ENCODE measurements at places on chromosomes 3 and 15. TPM values are rescaled to one million over a fixed set of nuclear protein-coding genes. Genes with fewer than 3 reads are reported as not detected.

Gene TMEM266
- not detected for total RNA-seq

Gene GOLGA6L9
- 2.8 TPM for total RNA-seq

Gene ZNF106
- 59.6 TPM for total RNA-seq

- H3K4me3 ChIP-seq = no peak overlapping the region
- DNase-seq = no peak
- H3K36me3 ChIP-seq = peaks cover 46% of the 10 kb centered on the region
- no peaks in the 10 kb centered on the region for H3K4me1 ChIP-seq
- H3K27me3 ChIP-seq = no peaks in the 10 kb centered on the region
These were observed 22.4 kb downstream of the CXCR6 start for GRCh38 chr3:45965653-45966052.

- peaks cover 3% of the 10 kb centered on the region for H3K36me3 ChIP-seq
- no peak overlapping the region for H3K4me3 ChIP-seq
- DNase-seq = peak; percentile 60
- no peaks in the 10 kb centered on the region for H3K27me3 ChIP-seq
- H3K4me1 ChIP-seq = peaks cover 34% of the 10 kb centered on the region
- no peak overlapping the region for H3K27ac ChIP-seq
These were observed 29.1 kb downstream of the SLC41A3 start for GRCh38 chr3:126054870-126055269.

GRCh38 chr3:147838652-147839051, 429.5 kb downstream of the ZIC1 start:
- H3K36me3 ChIP-seq = no peaks in the 10 kb centered on the region
- no peaks in the 10 kb centered on the region for H3K27me3 ChIP-seq
- H3K4me1 ChIP-seq = no peaks in the 10 kb centered on the region

GRCh38 chr3:108041253-108041652, 49.6 kb downstream of the CD47 start:
- H3K27ac ChIP-seq = no peak overlapping the region
- H3K4me1 ChIP-seq = no peaks in the 10 kb centered on the region
- no peak overlapping the region for H3K4me3 ChIP-seq
- no peaks in the 10 kb centered on the region for H3K27me3 ChIP-seq
- DNase-seq = no peak

DNA sequence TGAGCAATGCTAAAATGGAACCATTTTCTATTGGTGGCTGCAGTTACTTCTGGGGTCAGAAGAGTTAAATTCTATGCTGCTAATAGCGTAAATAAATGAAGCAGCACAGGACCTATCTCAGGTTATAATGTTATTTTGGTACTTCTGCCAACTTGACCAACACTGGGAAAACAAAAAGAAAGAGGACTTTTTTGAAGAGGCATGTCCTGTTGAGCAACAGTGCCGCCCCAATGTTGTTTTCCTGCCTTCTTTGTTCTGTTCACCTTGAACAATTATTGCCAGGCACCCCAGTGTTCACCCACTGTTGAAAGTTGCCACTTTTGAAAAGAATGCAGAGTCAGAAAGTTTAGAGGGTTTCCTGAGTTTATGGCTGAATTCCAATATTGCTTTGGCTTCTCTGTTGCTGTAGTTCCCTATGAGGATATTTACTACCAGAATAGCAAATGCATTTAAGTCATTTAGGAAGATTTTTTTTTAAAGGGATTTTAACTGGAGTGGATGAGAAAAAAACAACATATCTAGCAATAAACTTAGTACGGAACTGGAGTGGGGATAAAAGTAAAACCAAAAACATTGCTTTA, 679.0 kb upstream of the DPPA4 start:
- no peaks in the 10 kb centered on the region for H3K27me3 ChIP-seq
- peaks cover 14% of the 10 kb centered on the region for H3K4me1 ChIP-seq
- no peak for DNase-seq

DNA sequence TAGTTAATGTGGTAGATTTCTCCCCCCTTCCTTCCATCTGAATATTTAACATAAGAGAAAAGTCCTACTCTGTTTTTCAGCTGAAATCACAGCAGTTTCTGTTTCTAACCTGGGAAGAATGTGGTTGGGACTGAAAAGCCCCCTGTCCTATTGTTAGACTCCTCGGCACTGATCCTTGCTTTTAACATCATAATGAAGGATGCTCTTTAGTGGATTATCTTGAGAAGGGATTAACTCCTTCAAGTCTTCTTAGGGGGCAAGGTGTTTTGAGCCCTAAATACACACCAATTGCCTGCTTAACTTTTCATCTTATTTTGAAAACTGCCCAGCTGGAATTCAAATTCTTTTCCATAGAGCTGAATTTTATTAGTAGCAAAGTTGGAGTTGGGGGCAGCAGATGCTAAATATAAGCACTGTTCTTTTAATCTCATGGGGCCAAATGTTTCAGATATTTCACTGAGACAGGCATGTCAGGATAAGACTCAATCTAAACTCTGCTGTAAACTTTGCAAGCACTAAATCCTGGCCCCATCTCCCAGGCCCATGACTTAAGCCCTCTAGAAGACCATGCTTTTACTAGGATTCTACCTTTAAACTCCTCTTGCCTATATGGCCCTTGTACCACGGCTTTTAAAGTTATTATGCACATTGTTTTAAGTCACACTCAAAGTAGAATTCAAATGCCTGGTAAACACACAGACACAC, 243.2 kb upstream of the NR2F2 start:
- H3K27me3 ChIP-seq = no peaks in the 10 kb centered on the region
- peak overlapping the region; percentile 74 for H3K27ac ChIP-seq
- H3K36me3 ChIP-seq = no peaks in the 10 kb centered on the region
- peaks cover 44% of the 10 kb centered on the region for H3K4me1 ChIP-seq
- DNase-seq = no peak
- H3K4me3 ChIP-seq = peak overlapping the region; percentile 38

DNA sequence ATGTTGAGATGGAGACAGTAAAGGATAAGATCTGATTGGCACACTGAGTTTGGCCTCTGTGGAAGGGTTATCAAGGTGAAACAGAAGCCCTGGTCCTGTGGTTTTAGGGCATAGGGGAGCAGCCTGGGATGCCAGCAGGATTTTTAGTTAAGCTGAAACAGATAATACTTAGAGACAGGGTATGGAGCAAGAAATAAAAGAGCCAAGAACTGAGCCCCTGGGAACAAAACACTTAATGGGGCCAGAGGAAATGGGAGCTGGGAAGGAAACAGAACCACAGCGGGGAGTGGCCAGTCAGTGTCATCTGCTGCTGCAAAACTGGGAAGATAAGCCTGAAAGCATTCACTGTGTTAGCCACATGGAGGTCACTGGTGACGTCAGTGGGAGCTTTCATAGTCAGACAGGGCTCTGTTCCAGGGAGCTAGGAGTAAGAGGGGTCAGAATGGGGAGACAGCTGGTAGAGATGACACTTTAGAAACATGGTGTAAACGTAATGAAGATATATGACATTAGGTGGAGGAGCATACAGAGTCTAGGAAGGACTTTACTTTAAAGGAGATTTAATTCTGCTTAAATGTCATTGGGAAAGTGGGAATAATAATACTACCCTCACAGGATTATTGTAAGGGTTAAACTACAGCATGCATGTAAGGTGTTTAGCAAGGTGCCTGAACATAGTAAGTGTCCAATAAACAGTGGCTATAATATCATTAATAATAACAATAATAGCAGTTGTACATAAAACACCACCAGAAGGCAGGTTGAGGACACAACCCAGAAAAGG, 172.7 kb upstream of the CTNNB1 start:
- no peaks in the 10 kb centered on the region for H3K36me3 ChIP-seq
- no peak overlapping the region for H3K27ac ChIP-seq

- no peak for DNase-seq
- H3K4me3 ChIP-seq = no peak overlapping the region
- peaks cover 39% of the 10 kb centered on the region for H3K27me3 ChIP-seq
- H3K27ac ChIP-seq = no peak overlapping the region
- H3K4me1 ChIP-seq = peaks cover 10% of the 10 kb centered on the region
These were observed 1.6 kb upstream of the SORD start for GRCh38 chr15:45021348-45021747.

GRCh38 chr3:193701953-193702635, 109.1 kb downstream of the OPA1 start:
- no peak overlapping the region for H3K4me3 ChIP-seq
- no peaks in the 10 kb centered on the region for H3K27me3 ChIP-seq
- H3K27ac ChIP-seq = no peak overlapping the region
- peaks cover 2% of the 10 kb centered on the region for H3K4me1 ChIP-seq
- peaks cover 6% of the 10 kb centered on the region for H3K36me3 ChIP-seq
- DNase-seq = no peak

DNA sequence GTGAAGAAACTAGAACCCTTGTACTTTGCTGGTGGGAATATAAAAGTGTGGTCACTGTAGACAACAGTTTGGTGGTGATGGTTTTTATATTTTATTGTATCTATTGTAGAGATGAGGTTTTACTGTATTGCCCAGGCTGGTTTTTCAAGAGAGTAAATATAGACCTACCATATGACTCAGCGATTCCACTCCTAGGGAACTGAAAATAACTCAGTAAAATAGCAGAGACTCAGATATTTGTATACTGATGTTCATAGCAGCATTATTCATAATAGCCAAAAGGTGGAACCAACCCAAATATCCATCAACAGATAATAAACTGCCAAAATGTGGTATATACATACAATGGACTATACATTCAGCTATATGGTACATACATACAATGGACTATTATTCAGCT, 68.8 kb upstream of the IL12A start:
- DNase-seq = no peak
- H3K27me3 ChIP-seq = no peaks in the 10 kb centered on the region
- peaks cover 8% of the 10 kb centered on the region for H3K4me1 ChIP-seq
- peak overlapping the region; percentile 9 for H3K27ac ChIP-seq
- no peak overlapping the region for H3K4me3 ChIP-seq

- no peaks in the 10 kb centered on the region for H3K27me3 ChIP-seq
- H3K4me1 ChIP-seq = peaks cover 3% of the 10 kb centered on the region
- peaks cover 41% of the 10 kb centered on the region for H3K36me3 ChIP-seq
- no peak overlapping the region for H3K27ac ChIP-seq
- H3K4me3 ChIP-seq = no peak overlapping the region
- no peak for DNase-seq
These were observed 105.9 kb upstream of the NEDD4 start for GRCh38 chr15:56099311-56099710.

DNA sequence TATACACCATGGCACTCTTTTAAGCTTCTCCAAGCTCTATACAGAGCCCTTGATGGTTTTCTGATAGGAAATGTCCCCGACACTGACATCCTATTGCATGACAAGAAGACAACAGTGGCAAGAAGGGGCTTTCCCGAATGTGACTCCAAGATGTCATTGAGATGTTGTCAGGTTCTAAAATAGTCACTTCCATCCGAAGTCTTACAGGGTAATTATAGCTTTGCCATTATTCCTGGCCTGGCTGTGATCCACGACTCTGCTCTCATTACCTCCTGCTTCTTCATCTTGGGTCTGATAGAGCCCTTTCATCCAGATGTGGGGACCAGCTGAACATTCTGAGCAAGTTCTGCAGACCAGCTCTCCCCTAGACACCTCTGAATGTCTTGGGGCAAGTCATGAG, 40.6 kb upstream of the ADAMTS9 start:
- no peak overlapping the region for H3K4me3 ChIP-seq
- H3K4me1 ChIP-seq = peaks cover 6% of the 10 kb centered on the region
- DNase-seq = no peak
- H3K27ac ChIP-seq = no peak overlapping the region
- H3K27me3 ChIP-seq = peaks cover 11% of the 10 kb centered on the region

DNA sequence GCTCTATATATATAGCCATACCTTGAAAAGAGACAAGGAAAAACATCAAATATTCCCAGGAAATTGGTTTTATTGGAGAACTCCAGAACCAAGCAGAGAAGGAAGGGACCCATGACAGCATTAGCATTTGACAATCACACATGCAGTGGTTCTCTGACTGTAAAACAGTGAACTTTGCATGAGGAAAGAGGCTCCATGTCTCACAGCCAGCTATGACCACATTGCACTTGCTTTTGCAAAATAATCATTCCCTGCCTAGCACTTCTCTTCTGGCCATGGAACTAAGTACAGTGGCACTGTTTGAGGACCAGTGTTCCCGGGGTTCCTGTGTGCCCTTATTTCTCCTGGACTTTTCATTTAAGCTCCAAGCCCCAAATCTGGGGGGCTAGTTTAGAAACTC, 85.5 kb downstream of the TGFBR2 start:
- no peak for DNase-seq
- H3K4me3 ChIP-seq = no peak overlapping the region
- peaks cover 50% of the 10 kb centered on the region for H3K4me1 ChIP-seq
- peaks cover 49% of the 10 kb centered on the region for H3K36me3 ChIP-seq
- H3K27me3 ChIP-seq = no peaks in the 10 kb centered on the region

GRCh38 chr3:133872161-133872560, 23.5 kb downstream of the RAB6B start:
- H3K4me3 ChIP-seq = no peak overlapping the region
- no peak for DNase-seq
- no peak overlapping the region for H3K27ac ChIP-seq

DNA sequence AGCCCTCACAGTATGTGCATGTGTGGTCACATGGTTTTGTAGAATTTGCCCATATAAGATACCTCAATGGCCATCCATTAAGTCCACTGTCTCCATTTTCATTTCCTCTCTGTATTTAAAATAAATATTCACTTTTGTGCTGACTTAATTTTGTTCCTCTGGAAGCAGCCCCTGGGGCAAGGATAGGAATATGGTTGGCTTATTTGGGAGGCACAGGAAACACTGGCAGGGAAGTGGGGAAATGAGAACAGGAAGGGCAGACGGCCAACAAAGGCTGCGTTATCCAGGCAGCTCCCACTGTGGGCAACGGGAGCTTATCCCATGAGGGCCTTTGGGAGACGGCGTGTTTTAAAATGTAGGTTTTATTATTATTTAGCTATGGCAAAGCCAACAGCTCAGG, 148.6 kb downstream of the SHQ1 start:
- H3K27me3 ChIP-seq = peaks cover 20% of the 10 kb centered on the region
- no peak overlapping the region for H3K27ac ChIP-seq
- peaks cover 12% of the 10 kb centered on the region for H3K4me1 ChIP-seq
- DNase-seq = no peak
- H3K4me3 ChIP-seq = no peak overlapping the region
